NCI-H1436 treated with DMSO at 0.1 percent for 48 hours (cell line): ENCODE measurements at places on chromosomes 13 and 19.
A peak's percentile ranks its signal among the peaks of the same experiment; 100 is the strongest.

- DNase-seq = no peak
These were observed 25.3 kb downstream of the MED4 start for GRCh38 chr13:48069573-48069972.

GRCh38 chr13:23386533-23386932, 47.0 kb downstream of the SACS start:
- DNase-seq = no peak

DNA sequence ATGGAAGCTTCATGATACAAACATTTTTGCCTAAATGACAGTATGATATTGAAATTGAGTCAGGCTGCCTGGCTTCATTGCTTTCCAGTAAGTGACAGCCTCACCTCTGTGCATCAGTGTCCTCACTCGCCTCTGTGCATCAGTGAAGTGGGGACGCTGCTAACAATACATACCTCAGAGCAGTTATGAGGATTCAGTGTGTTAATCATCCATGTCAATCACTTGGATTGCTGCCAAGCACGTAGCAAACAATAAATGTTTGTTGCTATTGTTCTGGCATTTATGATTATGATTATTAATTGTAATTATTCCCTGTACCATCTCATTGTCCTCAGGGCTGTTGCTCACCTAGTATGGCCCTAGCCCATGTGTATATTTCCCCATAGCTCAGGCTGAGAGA, 8.8 kb downstream of the PPP2R1A start:
- DNase-seq = no peak

- DNase-seq = no peak
These were observed 1.7 kb downstream of the TBXA2R start for GRCh38 chr19:3604987-3605343.

GRCh38 chr13:92074658-92075057, 676.2 kb downstream of the GPC5 start:
- no peak for DNase-seq

- no peak for DNase-seq
These were observed 1.6 kb downstream of the ZNF730 start for GRCh38 chr19:23118400-23118799.

- DNase-seq = no peak
These were observed 393.2 kb downstream of the DLEU7 start for GRCh38 chr13:50450279-50450678.

DNA sequence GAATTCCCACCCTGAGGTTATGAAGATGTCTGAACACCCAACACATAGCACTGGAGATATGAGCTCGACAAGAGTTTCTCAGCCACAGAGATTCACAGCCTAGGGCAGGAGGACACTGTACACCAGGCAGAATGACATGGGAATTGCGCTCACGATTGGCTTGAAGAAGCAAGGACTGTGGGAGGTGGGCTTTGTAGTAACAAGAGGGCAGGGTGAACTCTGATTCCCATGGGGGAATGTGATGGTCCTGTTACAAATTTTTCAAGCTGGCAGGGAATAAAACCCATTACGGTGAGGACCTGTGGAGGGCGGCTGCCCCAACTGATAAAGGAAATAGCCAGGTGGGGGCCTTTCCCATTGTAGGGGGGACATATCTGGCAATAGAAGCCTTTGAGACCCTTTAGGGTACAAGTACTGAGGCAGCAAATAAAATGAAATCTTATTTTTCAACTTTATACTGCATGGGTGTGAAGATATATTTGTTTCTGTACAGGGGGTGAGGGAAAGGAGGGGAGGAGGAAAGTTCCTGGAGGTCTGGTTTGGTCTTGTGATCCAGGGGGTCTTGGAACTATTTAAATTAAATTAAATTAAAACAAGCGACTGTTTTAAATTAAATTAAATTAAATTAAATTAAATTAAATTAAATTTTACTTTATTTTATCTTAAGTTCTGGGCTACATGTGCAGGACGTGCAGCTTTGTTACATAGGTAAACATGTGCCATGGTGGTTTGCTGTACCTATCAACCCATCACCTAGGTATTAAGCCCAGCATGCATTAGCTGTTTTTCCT, 7.0 kb downstream of the KLK3 start:
- DNase-seq = no peak

DNA sequence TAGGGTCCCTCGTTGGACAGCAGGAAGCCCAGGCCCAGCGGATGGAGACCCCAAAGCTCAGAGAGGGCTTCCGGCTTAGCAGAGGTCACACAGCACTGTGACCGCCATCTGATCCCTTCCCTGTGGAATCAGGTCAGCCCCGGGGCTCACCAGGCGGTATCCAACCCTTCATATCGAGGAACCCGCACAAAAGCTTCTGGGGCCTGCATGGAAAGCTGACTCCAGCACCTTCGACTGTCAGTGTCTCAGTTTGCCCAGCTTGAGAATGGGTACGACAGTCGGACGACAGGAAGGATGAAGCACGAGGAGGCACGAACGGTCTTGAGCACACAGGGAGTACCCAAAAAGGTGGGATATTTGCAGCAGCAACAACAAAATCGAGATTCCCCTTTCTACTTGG, 2.6 kb downstream of the TLE5 start:
- DNase-seq = no peak

DNA sequence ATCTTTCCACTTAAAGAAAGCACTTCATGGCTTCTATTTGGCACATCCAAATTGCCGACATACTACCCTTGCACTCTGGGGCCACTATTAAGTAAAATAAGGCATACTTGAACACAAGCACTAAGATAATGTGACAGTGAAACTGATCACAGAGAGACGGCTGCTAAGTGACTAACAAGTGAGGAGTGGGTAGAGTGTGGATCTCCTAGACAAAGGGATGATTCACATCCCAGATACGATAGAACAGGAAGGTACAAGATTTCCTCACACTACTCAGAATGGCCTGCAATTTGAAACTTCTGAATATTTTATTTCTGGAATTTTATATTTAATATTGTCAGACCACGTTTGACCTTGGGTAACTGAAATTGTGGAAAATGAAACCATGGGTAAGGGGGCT, 1721.8 kb upstream of the SPRY2 start:
- no peak for DNase-seq

DNA sequence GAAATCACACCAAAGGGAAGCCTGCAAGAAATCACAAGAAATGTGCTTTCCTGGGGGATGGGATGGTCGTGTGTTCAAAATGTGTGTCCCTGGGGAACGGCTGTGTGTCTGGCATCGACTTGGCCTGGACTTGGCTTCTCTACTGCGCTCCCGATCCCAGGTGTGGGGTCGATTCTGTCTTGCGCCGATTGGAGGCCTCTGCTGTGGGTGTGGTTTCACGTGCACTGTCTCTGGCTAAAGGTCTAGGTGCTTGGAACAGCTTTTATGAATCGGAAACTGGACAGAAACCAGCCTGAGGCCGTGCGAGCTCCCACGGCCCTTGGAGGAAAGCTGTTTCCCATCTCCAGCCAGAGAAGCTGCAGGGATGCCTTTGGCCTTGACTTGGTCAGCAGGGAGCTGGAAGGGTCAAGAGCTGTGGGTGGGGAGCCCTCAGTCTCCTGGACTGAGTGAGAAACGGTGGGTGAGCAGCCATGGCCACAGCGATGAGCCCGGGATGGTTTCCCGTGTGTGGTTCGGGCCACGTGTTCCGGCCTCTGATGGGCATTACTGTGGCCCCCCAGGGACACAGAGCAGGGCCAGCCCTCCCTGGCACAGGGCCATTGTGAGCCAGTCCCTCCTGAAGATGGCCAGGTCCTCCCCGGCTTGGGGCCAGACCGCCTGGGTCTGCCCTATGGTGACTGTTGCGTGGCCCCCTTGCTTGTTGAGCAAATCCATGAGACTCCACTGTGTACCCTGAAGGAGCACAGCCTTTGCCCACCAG, 29.7 kb downstream of the MCF2L start:
- no peak for DNase-seq

DNA sequence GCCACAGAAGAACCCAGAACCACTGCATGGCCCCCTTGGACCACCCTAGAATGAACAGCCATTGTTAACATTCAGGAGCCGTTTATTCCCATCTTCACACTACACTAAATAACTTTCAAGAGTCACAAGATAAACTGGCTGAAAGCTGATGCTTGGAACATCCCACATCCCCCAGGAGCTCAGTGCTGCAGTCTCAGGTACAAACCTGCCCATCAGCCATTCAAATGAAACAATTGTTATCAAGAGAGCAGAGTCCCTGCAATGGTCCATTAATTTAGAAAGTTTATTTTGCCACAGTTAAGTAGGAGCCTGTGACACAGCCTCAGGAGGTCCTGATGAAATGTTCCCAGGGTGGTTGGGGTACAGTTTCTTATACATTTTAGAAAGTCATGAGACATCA, 123.8 kb upstream of the ZNF91 start:
- DNase-seq = no peak

- DNase-seq = no peak
These were observed 1.1 kb downstream of the PIP5K1C start for GRCh38 chr19:3698974-3699740.

GRCh38 chr13:91506759-91507158, 108.3 kb downstream of the GPC5 start:
- no peak for DNase-seq

GRCh38 chr19:44602081-44602480, 11.3 kb upstream of the IGSF23 start:
- no peak for DNase-seq

GRCh38 chr13:114110091-114110829, 22.2 kb downstream of the RASA3 start:
- no peak for DNase-seq

DNA sequence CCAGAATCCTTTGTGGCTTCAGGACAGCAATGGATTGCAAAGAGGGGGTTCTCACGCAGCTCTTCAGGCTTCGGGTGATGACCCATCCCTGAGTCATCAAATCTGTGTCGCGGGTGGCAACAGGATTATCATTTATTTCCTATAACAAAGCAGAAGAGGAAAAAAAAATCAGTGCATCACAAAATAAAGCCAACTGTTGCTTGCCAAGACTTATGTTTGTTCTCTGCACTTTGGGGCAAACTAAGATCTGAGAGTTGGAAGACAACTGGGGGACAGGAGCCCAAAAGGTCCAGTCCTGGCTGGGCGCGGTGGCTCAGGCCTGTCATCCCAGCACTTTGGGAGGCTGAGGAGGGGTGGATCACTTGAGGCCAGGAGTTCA, 6.4 kb downstream of the GNA15 start:
- DNase-seq = no peak

- DNase-seq = no peak
These were observed 108.1 kb upstream of the SOX1 start for GRCh38 chr13:111958612-111959395.

- peak; percentile 5 for DNase-seq
These were observed 10.2 kb downstream of the OXGR1 start for GRCh38 chr13:96984051-96984508.

- no peak for DNase-seq
These were observed 37.5 kb downstream of the N4BP2L2 start for GRCh38 chr13:32501064-32501463.

DNA sequence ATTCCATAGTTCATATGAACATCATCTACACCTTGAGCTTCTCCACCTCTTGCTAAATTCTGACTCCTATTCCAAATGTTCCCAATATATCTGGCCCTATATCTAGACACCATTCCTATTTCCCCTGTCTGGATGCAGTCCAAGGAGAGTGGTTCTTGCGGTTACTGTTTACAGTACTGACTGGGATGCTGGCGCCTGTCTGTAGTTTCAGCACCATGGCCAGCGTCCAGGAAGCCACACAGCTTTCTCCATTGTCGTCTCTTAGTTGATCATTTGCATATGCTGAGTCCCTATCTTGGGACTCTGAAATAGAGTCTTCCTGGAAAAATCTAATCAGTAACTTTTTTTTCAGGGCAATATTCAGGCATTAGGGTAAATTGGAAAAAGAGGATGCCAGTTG, 14.9 kb downstream of the LAIR2 start:
- DNase-seq = no peak

- no peak for DNase-seq
These were observed 11.8 kb downstream of the CHAF1A start for GRCh38 chr19:4414144-4414799.

DNA sequence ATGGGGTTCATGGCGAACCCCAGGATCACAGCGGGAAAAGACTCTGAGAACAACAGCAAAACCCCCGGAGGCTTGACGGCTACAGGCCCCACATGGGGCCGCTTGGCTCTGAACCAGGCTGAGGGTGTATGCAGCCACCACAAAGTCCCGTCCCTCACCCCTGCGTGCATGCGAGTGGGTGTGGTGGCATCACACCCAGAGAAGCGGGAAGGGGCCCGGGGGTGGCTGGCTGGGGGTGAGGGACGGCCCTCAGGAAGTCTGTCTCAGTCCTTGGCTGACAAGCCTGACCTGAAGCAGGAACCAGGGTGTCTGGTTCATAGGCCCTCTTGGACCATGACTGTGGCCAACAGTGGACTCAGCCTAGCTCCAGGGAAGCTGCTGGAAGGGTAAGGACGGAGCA, 34.2 kb downstream of the CEBPG start:
- DNase-seq = no peak

DNA sequence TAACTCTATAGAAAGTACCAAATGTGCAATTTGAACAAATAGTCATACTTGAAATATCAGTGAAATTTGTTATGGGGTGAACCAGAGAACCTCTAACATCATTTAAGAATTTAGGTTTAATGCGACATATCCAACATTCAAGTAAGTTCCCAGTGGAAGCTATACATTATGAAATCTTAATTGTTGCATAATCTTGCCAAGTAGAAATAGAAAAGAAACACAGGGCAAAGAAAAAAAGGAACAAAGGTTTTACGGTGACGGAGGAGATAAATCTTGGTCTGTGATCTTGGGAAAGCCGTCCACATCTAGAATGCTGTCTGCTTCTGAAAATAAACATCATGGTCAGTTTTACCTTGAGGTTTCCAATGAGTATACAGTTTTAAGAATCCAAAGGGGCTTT, 445.7 kb downstream of the RFC3 start:
- DNase-seq = no peak

DNA sequence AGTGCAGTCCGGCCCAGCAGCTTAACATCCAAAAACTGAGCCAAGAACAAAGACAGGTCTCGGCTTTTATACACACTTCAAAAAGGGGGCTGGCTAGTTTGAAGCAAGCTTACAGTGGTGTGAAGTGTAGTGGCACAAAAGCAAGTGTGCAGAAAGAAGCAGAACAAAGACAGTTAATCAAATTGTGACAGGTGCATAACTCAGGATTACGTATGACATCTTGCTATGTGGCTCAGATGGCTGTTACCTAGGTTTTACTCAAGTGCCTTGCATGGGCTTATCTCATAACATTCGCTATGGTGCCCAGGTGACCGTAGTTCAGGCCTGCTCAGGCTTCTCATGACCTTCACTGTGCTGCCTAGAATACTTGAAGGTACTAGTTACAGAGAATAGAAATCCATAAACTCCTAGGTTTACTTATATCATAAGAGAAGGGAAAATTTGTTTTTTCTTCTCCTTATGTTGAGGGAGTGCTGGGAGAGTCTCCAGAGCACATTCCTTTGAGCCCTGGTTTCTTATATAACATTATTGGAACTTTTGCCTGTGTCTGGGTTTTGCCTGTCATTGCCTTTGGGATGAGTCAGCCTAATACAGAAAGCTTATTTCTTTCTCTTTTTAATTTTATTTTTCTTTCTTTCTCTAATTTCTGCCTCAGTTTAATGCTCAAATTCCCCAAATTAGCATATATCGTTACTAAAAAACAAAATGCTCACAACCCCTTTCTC, 1629.1 kb upstream of the PCDH20 start:
- no peak for DNase-seq
